ENCODE measurements at places on chromosomes 3 and 15.

GRCh38 chr3:108486338-108486737, 24.1 kb downstream of the MYH15 start:
- DNase-seq, result no peak

DNA sequence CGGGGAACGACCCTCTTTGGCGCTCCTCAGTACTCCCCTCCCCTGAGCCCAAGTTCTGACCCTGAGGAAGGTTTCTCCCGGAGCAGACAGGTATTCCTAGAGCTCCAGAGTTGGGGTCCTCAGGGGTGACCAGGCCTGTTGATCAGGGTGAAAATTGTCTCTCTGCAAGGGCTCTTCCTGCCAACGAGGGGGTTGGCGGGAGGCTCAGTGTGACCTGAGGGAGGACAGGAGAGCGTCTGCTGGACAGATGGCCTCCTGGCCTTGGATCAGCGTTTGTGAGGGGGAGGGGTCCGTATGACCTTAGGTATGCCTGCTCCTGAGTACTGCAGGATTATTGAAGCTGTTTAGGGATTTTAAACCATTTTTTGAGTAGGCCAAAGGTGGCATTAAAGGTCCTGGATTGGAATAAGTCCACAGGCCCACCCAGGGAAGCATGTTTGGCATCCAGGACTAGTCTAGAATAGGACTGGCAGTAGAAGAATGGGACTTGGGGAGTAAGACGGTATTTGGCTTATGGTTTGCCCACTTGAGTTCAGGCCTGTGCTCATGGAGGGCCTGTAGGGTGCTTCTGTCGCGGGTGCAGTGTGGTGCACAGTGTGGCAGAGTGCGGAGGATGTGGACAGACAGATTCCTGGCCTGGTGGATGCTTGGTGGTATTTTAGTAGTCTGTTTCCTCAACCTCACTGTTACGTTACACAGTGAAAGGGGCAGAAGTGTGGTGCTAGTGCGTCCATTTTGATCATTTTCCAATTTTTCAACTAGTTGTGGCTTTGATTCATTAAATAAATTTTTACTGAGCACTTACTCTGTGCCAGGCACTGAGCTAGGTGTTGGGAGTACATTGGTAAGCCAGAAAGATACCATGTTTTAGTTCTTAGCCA, 959 bp downstream of the ZNF592 start:
- no peak for DNase-seq

DNA sequence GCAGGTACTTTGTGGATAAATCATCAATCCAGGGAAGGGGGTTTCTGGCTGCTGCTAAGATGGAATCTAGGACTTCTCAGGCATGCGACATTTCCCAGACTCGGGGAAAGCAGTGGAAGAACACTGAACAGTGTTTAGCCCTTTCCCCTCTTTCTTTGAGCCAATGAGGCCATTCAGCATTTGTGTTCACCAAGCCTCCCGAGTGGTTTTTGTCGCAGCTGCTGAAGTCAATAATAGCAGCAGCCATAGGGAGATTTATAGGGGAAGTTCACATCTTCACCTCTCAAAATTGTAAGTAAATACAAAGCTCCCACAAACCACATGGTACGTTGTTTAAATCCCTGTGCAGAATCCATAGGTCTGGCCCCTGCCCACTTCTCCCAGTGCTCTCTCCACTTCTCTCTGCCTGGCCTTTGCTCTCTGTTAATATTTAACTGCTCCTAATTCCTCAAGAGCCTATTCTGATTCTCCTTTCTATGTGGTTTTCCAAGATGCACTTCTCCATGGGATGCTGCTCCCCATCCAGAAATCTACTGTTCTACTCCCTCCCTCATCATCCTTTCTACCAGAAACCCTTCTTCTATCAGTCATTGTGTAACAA, 230.7 kb downstream of the SHQ1 start:
- no peak for DNase-seq

DNA sequence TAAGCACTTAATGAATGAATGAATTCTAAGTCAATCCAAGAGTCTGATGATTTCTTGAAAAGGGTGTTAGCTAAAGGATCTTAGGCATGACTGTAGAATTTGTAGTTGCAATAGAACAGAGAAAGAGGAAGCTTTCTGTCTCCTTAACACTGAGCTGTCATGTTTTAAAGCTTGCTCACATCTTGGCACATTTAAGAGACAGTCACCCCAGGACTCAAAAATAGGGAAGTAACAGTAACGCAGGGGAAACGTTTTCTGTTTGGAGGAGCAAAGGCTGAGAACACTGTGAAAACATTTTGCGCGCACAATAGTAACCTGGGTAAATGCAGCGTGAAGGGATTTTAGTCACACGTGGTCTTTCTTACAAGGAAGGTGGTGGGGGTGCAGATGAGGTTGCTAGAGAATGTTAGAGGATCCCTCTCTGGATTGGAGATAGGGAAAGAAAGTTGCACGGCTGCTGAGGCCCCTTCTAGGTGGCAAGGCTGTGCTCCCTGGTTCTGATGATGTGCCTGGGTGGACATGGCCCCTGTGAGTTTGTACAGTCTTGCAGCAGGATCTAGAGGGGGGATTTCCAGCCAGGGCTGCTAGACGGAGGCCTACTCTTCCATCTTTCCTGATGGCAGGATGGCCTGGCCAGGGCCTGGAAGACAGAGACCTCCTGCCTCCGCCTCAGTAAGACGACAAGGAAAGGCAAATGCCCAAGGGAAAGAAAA, 12.0 kb downstream of the STARD5 start:
- no peak for DNase-seq

GRCh38 chr3:190983875-190984274, 121.4 kb upstream of the GMNC start:
- DNase-seq, result no peak

GRCh38 chr15:43509660-43510199, 7.7 kb upstream of the MAP1A start:
- DNase-seq, result no peak

GRCh38 chr15:42772144-42772543, 35.2 kb upstream of the CDAN1 start:
- no peak for DNase-seq

DNA sequence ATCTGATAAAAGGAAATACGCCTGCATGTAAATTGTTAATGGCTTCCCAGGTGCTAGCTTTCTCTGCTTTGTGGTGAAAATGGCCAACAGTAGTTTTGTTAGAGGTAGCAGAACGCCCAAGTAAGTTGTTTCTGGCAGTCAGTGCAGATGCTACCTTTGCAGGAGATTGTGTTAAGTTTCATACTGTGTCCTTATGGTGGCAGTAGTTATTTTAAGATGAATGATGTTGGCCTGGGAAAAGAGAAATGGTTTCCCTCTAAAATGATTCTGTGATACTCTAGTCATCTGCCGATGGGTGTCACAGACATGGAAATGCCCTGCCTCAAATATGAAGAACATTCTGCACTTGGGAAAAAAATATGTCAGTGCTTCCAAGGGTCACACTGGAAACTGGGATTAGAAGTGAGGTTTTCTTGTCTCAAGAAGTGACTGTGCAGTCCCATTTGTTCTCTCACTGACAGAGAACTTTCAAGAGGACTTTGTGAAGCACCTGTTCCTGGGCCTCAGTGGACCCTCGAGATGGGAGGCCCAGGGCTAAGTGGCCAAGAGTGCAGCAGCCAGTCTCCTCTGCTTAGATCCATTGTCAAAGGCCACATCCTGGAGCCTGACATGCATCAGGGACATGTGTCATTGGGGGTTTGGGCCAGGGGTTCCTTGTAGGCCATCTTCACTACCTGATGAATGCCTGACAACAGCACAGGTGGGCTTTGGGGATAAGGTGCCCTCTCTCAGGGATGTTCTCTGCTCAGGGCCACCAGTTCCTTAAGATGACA, 393.3 kb downstream of the CACNA2D3 start:
- no peak for DNase-seq

DNA sequence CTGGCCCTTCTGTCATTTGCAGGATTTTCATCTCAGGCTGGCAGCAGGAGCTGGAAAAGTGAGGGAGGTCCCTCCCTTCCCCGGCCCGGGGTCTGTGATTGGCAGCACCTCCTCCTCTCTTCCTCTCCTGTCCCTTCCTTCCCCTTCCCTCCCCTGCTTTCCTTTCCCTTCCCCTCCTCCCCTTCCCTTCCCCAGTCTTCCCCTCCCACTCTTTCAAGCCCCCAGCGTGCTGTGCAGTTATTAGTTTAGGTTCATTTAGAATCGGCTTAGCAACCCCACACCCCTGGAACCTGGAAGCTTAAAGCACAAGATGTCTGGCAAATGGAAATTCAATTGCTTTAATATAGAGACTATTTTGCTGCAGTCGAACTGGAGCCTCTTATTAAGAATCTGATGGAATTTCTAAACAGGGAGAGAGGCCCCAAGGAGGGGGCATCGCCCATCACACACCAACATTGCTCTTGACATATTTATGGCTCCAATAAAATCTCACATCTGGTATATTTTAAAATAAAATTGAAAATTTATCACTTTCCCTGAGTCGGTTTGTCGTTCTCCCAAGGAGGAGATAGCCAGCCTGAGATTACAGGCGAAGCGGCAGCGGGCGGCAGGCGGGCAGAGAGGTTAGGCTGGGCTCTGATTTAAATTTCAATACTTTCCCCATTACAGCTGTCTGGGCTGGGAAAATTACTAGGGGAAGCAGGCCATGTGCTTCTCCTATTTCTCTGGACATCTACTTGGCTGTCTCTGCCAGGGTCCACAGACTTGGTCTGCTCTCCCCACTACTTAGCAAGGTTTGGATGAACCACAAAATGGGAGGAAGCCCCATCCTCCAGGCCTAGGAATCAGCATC, 98.9 kb downstream of the LINGO1 start:
- DNase-seq, result no peak

DNA sequence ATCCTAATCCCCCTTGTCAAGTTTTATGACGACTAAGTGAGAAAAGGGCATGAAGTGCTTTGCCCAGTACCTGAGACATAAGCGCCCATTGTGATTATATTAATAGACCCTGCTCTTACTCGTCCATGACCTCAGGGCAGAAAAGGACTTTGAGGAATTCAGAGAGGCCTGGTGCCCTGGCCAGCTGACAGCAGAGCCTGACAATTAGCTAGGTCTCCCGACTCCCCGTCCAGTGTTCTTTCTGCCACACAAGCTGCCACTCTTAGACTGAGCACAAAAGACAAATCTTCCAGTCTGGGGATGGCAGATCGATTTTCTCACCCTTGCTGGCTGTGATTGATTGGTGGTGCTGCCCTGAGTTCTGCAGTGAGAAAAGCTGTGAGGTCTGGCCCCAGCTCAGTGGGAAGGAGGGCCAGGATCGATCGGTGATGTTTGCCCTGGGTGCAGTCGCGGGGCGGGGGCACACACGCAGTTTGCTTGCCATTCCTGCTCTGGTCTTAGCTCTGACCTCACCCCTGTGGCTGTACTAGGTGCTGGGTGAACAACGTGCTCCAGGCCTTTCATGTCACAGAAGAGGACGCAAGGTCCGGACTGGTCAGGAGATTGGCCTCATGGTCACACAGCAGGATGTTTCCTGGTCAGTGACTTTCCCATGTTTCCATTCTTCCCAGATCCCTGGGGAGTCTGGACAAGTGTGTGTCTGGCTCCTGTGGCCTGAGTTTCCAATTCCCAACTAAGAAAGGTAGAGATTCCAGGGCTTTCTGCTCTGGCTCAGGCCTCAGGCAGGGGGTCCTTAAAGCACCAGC, 67.4 kb upstream of the TLE3 start:
- DNase-seq, result no peak

DNA sequence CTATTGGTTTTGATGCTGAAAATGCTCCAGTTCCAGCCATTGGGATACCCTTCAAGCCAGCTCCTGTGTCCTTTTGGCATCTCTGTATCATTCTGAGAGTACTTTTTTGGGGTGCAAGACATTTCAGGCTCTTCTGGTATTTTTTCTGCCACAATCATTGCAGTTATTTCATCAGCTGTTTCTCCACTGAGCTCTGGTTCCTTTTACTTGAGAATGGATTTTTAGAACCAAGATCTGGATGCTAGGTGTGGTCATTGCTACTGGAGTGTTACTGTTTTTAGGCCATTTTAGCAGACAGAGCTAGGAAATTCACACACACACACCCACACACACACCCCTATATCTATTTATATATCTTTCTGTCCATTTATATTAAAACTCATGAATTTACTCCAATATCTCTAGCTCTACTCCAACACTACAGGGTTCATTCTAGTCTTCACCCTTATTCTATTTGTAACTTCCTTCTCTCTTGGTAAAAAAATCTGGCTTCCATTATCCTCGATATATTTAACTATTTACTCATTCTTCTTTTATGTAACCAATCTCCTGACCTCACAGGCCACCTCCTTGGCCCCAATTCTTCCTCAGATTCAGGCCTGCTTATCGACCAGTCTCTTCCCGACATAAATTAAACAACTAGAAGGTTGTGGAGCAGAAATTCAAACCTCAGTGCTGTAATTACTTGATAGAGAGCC, 17.0 kb downstream of the SLC35G2 start:
- DNase-seq, result no peak

DNA sequence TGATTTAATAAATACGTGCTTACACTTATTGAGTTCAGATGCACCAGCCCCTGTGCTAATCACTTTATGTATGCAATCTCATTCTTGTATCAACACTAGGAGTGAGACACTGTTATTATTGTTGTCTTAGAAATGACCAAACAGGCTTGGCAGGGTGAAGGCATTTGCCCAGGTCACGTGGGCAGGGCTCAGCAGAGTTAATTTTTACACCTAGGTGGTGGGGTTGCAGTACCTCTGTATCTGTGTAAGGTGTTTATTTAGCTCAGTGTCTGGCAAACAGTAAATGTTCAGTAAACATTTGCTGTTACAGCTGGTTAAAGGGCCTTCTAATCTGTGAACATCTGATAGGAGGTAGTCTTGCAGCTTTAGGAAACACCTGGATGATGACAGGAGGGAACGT, 200.0 kb downstream of the CACNA2D3 start:
- no peak for DNase-seq

DNA sequence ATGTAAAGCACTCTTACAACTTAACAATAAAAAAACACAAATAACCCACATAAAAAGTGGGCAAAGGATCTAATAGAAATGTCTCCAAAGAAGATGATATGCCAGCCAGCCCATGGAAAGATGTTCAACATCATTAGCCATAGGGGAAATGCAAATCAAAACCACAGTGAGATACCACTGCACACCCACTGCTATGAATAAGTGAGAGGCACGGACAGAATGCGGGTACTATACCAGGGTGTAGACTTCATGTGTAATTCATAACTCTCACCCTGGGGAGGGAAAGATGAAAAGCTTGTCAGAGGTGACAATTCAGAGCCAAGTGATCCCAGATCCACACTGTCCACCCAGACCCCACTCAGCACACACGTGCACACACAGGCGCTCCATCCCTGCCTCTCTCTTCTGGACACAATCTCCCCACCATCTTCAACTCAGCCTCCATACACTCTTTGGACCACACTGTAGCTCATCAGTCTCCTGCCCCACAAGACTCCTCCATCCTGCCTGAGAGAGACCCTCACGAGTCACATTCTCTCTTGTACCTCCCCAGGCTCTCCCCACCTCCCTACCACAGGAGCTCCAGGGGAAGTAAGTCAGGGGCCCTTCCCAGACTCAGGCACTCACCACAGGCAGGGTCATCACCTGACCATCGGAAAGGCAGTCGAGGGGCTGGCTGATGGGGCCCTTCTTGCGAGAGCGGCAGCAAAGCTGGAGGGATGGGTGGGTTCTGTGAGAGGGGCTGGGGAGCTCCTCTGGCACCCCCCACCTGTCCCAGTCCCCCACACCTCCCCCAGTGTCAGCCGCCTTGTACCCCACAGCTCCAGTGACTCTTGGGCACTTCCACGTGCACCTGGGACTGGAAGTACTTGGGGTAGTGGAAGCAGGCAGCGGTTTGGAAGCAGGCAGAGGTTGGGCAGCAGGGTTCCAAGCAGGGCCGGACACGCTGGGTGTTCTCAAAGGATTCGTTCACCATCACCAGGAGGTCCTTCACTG, 21.3 kb downstream of the PLA2G4E start:
- no peak for DNase-seq

All from NK-92 treated with Interleukin-12 subunit alpha and Interleukin-12 subunit beta, amount 100 ng/mL, for 24 hours (cell line).